ENCODE measurements at places on chromosomes 6 and 20.

- peaks cover 6% of the 10 kb centered on the region for H3K27me3 ChIP-seq
- H3K4me1 ChIP-seq, result peaks cover 17% of the 10 kb centered on the region
- no peak overlapping the region for H3K4me3 ChIP-seq
- no peaks in the 10 kb centered on the region for H3K36me3 ChIP-seq
These were observed 60.5 kb downstream of the HS3ST5 start for GRCh38 chr6:114282292-114282691.

DNA sequence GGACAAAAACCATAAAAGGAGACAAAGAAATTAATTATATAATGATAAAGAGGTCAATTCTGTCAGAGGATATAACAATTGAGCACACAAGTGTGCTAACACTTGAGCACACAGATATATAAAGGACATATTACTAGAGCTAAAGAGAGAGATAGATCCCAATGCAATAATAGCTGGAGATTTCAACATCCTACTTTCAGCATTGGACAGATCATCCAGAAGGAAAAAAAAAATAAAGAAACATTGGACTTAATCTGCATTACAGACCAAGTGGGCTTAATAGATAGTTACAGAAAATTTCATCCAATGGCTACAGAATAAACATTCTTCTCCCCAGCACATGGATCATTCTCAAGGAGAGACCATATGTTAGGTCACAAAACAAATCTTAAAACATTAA, 9.9 kb downstream of the VNN1 start:
- no peaks in the 10 kb centered on the region for H3K4me1 ChIP-seq
- H3K27ac ChIP-seq, result no peak overlapping the region
- H3K4me3 ChIP-seq, result no peak overlapping the region

DNA sequence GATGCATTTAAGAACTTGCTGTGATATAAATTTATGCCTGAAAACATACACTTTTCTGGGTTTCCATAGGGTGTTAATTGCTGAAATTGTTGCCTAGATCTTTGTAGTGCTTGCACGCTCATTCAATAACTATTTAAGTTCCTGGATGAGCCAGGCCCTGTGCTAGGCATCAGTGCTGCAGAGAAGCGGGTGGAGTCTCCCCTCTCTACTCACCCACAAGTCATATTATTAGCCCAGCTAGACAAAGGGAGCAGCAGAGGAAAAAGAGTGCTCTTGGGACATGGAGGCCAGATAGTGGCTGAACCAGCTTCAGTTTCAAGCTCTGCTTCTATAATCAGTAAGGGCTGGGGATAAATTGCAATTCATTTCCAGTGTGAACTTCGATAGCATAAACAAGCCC, 329.1 kb downstream of the TFAP2B start:
- H3K4me1 ChIP-seq, result peaks cover 5% of the 10 kb centered on the region
- no peaks in the 10 kb centered on the region for H3K27me3 ChIP-seq
- H3K36me3 ChIP-seq, result peaks cover 3% of the 10 kb centered on the region
- no peak for DNase-seq

DNA sequence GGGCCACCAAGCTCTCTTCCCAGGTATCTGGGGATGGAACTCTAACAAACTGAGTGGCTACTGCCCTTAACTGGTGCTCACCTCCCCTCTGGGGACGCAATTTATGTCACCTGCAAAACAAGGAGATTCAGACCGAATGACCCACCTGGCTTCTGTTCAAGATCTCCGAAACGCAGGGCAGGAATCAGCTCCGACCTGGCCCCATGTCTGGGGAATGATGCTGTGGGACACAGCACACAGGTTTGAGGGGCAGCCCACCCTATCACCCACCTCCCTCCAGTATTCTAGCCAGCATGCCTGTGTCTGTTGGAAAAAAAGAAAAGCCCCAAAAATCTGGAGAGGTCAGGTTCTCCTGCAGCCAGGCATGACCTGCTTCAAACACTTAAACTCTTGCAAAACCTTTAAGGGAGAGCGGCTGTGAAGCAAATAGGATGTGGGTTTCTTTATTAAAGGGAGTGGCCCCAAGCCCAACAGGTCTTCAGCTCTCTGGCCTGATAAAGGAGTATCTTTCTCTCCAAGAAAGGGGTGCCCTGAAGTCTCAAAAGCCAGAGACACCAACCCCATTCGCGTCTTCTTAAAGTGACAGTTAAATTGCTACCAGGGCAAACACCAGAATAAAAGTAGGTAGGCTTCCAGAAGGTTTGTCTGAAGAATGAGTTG, 6.4 kb downstream of the PREX1 start:
- peaks cover 69% of the 10 kb centered on the region for H3K4me1 ChIP-seq
- no peak overlapping the region for H3K4me3 ChIP-seq
- H3K27me3 ChIP-seq, result no peaks in the 10 kb centered on the region
- H3K36me3 ChIP-seq, result peaks cover 2% of the 10 kb centered on the region

GRCh38 chr6:143773506-143774150, 69.5 kb upstream of the LTV1 start:
- H3K4me3 ChIP-seq, result no peak overlapping the region
- peaks cover 3% of the 10 kb centered on the region for H3K36me3 ChIP-seq
- no peak for DNase-seq
- H3K4me1 ChIP-seq, result no peaks in the 10 kb centered on the region
- H3K27ac ChIP-seq, result no peak overlapping the region
- H3K27me3 ChIP-seq, result no peaks in the 10 kb centered on the region

GRCh38 chr6:106199331-106199730, 113.2 kb downstream of the PRDM1 start:
- no peaks in the 10 kb centered on the region for H3K4me1 ChIP-seq
- no peak overlapping the region for H3K27ac ChIP-seq
- no peak overlapping the region for H3K4me3 ChIP-seq
- peaks cover 2% of the 10 kb centered on the region for H3K36me3 ChIP-seq
- H3K27me3 ChIP-seq, result no peaks in the 10 kb centered on the region

- H3K4me3 ChIP-seq, result no peak overlapping the region
- H3K27me3 ChIP-seq, result no peaks in the 10 kb centered on the region
- H3K36me3 ChIP-seq, result no peaks in the 10 kb centered on the region
- no peak for DNase-seq
These were observed 380.6 kb downstream of the HDGFL1 start for GRCh38 chr6:22949967-22950366.

DNA sequence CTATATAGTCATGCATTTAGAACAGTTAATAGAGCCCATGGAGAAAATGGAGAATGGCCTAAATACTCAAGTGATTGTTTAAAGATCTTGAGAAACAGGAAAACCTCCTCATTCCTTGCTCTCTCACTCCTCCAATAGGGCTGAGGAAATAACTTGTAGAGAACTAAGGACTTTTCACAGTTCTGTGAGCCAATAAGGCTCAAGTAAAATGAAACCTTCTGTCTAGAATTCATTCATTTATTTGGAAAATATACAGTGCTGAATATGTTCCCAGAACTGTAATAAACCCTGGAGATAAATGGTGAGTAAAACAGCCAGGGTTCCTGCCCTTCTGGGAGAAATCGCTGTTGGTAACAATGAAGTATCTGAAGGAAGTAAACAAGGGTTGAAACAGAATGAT, 35.3 kb downstream of the ELOVL2 start:
- DNase-seq, result no peak
- H3K27me3 ChIP-seq, result no peaks in the 10 kb centered on the region
- no peak overlapping the region for H3K27ac ChIP-seq
- H3K4me1 ChIP-seq, result no peaks in the 10 kb centered on the region
- no peak overlapping the region for H3K4me3 ChIP-seq

DNA sequence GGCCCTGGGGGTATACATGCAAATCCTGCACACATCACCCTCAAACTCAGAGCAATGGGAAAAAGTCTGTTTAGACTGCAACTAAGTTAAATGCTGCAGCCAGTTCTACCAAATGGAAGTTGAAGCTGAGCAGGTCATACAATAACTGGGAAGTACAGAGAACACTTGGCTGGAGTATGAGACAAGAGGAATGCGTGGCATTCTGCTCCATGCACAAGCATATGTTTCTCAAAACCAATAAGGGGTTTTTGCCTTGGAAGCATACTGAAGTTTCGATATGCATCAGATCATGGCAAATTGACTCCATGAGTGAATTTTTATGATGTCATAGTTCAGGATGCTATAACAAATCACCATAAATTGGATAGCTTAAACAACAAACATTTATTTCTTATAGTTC, 193.8 kb downstream of the COL12A1 start:
- H3K36me3 ChIP-seq, result no peaks in the 10 kb centered on the region
- H3K4me3 ChIP-seq, result no peak overlapping the region
- no peak for DNase-seq
- H3K27ac ChIP-seq, result no peak overlapping the region
- H3K27me3 ChIP-seq, result no peaks in the 10 kb centered on the region

GRCh38 chr20:5357946-5358345, 41.2 kb upstream of the PROKR2 start:
- H3K27ac ChIP-seq, result no peak overlapping the region
- no peak for DNase-seq
- H3K36me3 ChIP-seq, result no peaks in the 10 kb centered on the region

All from neural crest cell (in vitro differentiated cells).